ENCODE measurements at places on chromosomes 16 and 17. TPM values are rescaled to one million over a fixed set of nuclear protein-coding genes. Genes with fewer than 3 reads are reported as not detected.

Gene OSGIN1
- 0.86 TPM for total RNA-seq

Gene CD300LF
- total RNA-seq = not detected

- DNase-seq = no peak
These were observed 578 bp downstream of the PGAP6 start for GRCh38 chr16:381012-381788.

DNA sequence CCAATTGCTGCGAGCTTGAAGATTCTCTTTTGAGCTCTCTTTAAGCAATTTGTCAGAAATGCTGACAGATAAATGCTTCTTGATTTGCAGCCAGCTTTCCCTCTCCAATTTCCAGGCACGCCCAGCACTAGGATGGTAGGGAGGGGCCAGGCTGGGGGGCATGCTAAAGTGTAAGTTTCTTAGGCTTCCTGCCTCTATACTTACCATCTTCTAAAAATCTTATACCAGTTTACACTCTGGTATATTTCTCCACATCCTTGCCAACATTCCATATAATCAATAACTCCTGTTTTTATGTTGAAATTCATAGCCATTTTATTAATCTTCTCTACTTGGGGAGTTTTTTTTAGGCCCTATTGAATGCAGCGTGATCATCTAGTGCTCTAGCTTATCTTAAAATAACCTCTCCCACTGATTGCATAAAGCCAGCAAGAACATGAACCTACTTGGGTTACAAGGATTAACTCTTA, 17.5 kb downstream of the ACSF2 start:
- DNase-seq = no peak

DNA sequence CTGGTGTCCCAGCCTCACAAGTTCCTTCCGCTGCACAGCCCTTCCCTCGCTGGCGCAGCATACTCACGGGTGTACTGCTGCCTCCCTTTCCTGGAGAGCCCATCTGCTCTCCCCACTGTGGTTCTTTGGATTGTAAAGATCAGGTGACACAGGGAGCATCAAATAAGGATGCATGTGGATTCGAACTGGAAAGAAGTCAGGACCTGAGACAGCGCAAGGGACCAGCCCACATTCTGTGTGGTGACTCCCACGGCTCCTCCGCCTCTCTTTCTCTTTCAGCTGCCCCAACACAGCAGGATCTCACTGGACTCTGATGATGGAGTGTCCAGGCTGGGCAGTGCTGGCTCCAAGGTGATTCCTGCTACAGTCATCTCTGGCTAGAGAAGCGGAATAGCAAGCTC, 8.1 kb downstream of the LDAF1 start:
- DNase-seq = no peak

GRCh38 chr16:19883966-19884485, 622 bp downstream of the GPRC5B start:
- DNase-seq = no peak

DNA sequence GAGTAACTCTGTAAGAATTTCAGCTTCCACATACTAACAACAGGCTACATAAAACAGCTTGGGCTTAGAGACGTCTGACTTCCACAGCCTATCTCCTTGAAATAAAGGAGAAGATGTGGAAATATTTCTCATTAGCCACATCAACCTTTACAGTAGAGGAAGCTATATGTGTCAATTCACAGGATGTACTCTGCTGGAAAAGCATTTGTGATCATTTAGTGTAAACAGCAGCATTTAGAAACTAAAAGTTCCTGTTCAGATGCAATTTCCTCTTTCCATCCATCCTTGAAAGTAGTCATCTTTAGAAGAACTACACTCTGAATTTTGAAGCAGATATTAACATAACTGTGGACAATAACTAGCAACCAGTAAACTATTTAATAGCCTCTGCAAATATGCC, 46.2 kb downstream of the XPO6 start:
- no peak for DNase-seq
